ENCODE measurements at places on chromosomes 7 and 10.

DNA sequence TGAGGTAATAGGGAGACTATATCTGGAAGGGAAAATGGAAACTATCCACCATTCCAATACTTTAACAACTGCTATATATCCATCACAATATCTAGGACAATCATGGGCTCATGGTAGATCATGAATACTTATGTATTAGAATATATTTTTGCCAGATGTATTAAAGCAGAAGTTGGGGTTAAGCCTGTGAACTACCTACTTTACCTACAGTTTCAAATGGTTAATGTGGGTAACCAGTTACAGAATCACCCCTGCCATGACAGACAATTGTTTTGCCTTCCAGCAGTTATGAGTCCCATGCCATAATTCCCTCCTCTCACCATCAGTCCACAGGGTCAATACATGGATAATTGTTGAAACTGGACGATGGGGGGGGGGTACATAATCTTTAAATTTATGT is 29.9 kb upstream of the RAPGEF5 start:
- DNase-seq, result no peak

- DNase-seq, result no peak
Observed at GRCh38 chr7:22343071-22343470, 13.9 kb downstream of the RAPGEF5 start.

DNA sequence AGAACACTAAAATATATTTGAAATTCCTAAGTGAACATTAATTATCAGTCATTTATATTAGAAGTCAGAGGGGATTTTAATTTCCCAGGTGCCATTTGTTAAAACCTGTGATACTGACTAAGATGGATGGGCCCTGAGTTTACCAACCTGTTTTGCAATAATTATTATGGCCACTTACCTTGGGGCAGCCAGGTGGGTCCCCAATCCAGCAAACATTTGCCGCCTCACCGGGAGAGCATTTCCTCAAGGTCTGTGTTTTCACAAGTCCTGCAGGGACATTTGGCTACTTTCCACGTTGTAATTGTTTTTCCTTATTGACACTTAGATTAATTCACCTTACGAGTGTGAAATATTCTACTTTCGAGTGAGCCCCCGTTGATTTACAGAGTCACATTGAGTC is 251.2 kb upstream of the PPP2R2D start:
- no peak for DNase-seq

DNA sequence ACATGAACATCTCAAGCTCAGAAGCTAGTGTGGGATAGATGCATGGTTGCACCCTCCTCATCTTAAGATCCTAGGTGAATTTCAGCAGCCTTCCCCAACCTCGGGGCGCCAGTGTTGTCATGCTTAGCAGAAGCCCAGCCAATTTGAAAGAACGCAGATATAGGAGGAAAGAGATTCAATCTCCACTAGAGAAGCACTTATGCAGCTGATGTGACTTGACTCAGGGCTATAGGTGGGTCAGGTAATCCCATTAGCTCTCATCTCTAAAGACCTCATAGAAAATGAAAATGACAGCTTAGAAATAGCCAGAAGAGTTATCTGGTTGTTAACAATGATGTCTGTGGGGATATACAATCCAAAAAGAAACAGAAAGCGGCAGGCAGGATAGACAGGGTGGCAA is 310.5 kb downstream of the GPAM start:
- no peak for DNase-seq

- DNase-seq, result no peak
Observed at GRCh38 chr7:25308906-25309705, 80.8 kb upstream of the NPVF start.

DNA sequence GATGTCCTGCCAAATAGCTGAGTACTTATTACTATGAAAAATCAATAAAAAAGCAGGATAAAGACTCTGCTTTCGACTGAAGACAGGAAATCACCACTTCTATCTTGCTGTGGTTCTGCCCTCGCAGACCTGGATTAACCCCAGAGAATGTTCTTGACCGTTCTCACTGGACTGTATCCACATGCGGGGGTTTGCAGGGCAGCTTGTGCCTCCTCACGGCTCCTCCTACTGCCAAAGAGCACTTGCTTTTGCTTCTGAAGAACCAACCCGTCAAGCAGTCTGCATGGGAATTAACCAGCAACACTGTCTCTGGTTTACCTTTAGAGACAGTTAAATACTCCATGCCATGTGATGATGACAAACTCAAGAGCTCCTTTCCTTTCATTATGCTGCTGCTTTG is 184.0 kb downstream of the GFRA1 start:
- DNase-seq, result no peak

DNA sequence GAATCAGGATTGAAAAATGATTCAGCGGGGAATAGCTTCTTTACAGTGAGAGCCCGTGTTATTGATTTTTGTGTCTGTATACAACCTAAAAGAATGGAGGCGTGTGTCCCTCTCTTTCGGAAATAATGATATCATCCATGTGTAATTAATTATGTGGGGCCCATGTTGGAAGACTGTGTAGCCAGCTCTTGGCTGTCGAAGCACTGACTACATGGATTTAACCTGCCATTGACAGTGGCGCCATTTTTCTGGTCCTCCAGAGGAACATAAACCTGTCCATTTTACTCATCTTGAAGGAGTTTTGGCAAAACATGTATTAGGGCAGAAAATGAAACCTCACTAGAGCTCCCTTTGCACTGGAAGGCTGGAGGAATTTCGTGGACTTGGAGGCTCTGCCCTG is 119.6 kb downstream of the ITIH5 start:
- DNase-seq, result no peak

DNA sequence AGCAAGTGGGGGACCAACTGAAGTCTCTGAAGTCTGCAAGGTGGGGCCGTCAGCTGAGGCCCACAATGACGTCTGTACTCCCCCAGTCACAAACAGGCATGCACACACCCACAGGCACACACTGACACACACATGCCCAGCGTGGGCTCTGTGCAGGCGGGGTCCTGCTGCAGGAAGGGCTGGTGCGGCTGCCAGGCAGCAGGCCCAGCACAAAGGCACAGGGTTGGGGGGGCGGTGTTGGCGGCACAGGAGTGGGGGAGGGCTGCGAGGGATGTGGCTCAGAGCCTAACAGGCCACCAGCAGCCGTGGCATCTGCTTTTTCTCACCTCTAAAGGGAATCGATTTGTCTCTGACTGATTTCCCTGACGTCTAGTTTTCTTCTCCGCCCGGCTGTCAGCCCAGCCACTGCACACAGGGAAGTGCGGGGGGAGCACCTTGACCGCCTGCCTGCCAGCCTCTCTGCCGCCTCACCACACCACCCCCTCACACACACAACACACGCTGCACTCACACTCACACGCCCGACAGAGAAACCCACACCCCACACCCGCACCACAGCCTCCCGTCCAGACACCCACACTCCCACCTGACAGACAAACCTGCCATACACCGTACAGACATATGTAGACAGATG is 43.5 kb upstream of the ZMIZ1 start:
- no peak for DNase-seq

GRCh38 chr10:62511238-62511637 is 137.1 kb downstream of the ZNF365 start:
- DNase-seq, result no peak

DNA sequence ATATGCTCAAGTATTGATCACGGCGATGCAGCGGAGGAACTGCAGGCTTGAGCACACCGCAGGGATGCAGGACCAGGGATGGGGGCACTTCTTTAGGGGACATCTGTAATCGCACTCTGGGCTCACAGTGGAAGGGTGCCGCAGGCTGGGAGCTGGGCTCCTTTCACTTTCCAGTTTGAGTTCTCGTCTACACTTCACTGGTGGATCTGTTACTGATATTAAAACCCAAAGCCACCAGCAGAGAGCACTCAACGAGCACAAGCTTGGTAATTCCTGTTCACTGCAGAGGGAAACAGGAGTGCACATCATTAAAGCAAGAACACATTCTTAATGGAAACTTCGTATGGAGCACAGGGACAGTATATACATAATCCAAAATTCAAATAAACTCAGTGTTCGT is 91.3 kb downstream of the PARD3 start:
- no peak for DNase-seq

DNA sequence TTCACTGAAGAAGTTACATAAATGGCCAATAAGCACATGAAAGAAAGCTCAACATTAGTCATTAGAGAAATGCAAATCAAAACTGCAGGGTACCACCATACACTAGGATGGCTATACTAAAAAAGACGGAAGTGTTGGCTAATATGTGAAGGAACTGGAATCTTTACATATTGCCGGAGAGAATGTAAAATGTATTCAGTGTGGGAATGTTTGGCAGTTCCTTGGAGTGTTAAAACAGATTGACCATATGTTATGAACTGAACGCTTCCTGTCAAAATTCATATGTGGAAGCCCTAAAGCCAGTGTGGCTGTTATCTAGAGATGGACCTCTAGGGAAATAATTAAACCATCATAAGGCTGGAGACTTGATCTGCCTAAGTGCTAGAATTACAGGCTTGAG is 33.1 kb downstream of the SUV39H2 start:
- DNase-seq, result no peak

DNA sequence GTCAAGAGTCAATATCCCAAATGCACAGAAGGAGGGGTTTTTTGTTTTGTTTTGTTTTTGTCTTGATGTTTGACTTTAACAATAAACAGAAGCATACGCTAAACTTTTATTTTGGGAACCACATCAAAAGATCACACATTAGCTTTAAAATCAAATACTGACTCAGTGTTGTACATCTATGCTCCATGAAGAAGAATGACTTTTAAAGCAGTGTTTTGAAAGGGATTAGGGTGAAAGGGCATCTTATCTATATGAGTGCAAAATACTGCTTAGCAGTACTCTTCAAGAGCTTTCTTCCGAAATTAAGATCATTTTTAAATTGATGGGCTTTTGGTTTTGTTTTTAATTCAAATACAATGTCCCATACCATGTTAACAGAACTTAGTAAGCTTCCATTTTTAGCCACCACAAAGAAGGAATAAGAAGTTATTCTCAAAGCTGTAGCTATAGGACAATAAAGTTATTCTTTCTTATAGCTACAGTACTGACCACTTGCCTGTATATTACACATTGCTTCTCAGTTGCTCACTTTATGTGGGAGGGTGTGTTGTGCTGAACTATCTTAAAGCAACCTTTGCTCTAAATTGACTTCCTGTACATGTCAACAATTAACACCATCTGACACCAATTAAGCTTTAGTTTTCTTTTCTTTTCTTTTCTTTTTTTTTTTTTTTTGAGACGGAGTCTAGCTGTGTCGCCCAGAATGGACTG is 144.3 kb upstream of the KAT6B start:
- DNase-seq, result no peak

DNA sequence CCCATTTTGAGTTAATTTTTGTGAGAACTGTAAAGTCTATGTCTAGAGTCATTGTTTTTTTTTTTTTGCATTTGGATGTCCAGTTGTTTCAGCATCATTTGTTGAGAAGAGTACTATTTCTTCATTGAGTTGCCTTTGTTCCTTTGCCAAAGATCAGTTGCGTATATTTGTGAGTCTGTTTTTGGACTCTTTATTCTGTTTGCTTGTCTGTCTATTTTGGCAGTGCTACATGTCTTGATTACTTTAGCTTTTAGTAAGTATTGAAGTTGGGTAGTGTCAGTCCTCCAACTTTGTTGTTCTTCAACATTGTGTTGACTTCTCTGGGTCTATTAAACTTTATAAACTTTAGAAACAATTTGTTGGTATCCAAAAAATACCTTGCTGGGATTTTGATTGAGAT is 31.6 kb downstream of the CCDC7 start:
- DNase-seq, result no peak

DNA sequence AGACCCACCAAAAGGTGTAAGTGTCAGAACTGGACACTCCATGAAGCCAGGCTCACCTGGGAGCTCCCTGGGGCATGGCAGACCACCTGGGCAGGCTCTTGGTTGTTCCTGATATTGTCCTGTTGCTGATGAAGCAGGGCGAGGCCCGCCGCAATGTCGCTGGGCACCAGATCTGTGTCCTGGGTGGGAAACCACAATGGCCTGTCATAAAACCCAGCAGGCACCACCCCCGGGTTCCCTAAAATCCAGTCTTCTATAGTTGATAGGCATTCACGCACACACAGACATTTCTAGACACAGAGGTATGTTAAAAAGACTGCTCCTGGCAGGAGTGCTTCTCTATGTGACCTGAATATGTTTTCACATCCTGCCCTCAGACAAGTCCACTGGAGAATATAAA is 15.0 kb downstream of the DAGLB start:
- DNase-seq, result no peak

- no peak for DNase-seq
Observed at GRCh38 chr10:66680886-66681285, 244.9 kb upstream of the LRRTM3 start.

- no peak for DNase-seq
Observed at GRCh38 chr7:148615085-148615730, 24.6 kb downstream of the C7orf33 start.

Measured in stimulated activated CD4-positive, alpha-beta T cell treated with anti-CD3 and anti-CD28 coated beads, TNF-alpha, amount 100 ng/mL, for 4 hours (primary cell).